ENCODE measurements at places on chromosomes 4 and X. TPM values are rescaled to one million over a fixed set of nuclear protein-coding genes. Genes with fewer than 3 reads are reported as not detected.

DNA sequence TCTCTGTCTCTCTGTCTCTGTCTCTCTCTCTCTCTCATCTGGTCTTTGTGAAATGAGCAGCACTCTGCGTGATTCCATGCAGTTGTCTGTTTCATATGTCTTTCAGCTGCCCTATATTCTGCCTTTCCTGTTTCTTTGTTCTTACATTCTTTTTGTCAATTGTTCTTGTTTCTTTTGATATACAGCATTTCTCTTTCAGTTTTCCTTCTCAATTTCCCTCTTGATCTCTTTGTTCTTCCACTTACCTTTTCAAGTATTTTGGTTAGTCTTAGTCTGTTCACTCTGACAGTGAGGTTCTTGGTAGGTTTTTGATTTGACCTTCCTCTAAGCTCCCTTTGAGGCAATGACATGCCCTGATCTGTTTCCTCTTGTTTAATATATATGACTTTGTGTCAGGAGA is 20.4 kb downstream of the ZNF157 start:
- H3K27me3 ChIP-seq: no peaks in the 10 kb centered on the region
- no peaks in the 10 kb centered on the region for H3K36me3 ChIP-seq
- no peaks in the 10 kb centered on the region for H3K4me1 ChIP-seq
- no peak overlapping the region for H3K4me3 ChIP-seq
- no peak overlapping the region for H3K27ac ChIP-seq

DNA sequence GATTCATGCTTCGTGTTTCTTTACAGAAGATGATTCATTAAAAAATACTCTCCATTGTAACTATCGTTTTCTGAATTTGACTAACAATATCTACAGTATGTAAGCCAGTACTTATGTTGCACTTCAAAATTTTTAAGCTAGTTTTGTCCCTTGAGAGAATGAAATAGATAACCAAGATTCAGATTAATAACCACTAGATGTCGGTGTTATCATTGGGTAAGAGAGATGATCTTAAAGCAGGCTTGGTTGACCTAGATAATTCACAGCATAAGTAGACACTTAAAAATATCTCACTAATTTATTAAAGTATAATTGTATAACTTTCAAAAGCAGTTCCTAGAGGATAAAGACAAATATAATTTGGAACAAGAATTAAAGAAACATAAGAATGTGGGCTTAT is 430.9 kb downstream of the C4orf33 start:
- no peak overlapping the region for H3K27ac ChIP-seq
- H3K4me1 ChIP-seq: no peaks in the 10 kb centered on the region
- no peaks in the 10 kb centered on the region for H3K36me3 ChIP-seq
- H3K4me3 ChIP-seq: no peak overlapping the region
- no peak for DNase-seq
- H3K27me3 ChIP-seq: no peaks in the 10 kb centered on the region

DNA sequence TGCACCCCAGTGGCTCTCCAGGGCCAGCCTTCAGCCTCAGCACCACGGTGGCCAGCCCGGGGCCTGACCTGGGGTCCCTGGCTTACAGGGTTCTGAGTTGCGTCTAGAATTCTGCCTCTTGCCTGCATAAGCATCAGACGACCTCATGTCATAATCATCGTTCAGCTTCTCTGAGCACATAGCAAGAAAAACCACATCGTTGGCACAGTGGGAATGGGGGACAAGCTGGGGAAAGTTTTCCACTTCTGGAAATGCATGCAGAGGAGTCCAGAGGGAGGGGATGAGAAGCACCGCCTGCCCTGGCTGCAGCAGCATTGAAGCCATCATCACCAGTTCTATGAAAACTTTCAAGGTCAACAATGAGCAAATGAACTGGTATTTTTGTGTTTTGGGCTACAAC is 441.0 kb upstream of the FRG1 start:
- no peak overlapping the region for H3K27ac ChIP-seq
- no peaks in the 10 kb centered on the region for H3K36me3 ChIP-seq

SLC7A11 gene
- total RNA-seq: not detected

- no peak for DNase-seq
- no peaks in the 10 kb centered on the region for H3K27me3 ChIP-seq
- H3K27ac ChIP-seq: no peak overlapping the region
- H3K4me3 ChIP-seq: no peak overlapping the region
Observed at GRCh38 chrX:2559124-2559523, 58.3 kb upstream of the DHRSX start.
